ENCODE measurements at places on chromosomes 4 and X. TPM values are rescaled to one million over a fixed set of nuclear protein-coding genes. Genes with fewer than 3 reads are reported as not detected.
A peak's percentile ranks its signal among the peaks of the same experiment; 100 is the strongest.

The NPY1R gene
- not detected for polyA plus RNA-seq

GRCh38 chr4:152024881-152025280 is 264.1 kb upstream of the GATB start:
- H3K27me3 ChIP-seq: no peaks in the 10 kb centered on the region
- H3K36me3 ChIP-seq: no peaks in the 10 kb centered on the region
- no peak for DNase-seq
- no peaks in the 10 kb centered on the region for H3K4me1 ChIP-seq

GRCh38 chr4:1408418-1408817 is 2.2 kb upstream of the NKX1-1 start:
- no peak overlapping the region for H3K27ac ChIP-seq
- H3K27me3 ChIP-seq: peaks cover 86% of the 10 kb centered on the region
- H3K4me1 ChIP-seq: no peaks in the 10 kb centered on the region
- H3K36me3 ChIP-seq: no peaks in the 10 kb centered on the region
- no peak for DNase-seq

- H3K27me3 ChIP-seq: no peaks in the 10 kb centered on the region
- no peak overlapping the region for H3K27ac ChIP-seq
- DNase-seq: no peak
- no peaks in the 10 kb centered on the region for H3K4me1 ChIP-seq
- no peaks in the 10 kb centered on the region for H3K36me3 ChIP-seq
These were observed 188.2 kb downstream of the GC start for GRCh38 chr4:71595576-71596108.

DNA sequence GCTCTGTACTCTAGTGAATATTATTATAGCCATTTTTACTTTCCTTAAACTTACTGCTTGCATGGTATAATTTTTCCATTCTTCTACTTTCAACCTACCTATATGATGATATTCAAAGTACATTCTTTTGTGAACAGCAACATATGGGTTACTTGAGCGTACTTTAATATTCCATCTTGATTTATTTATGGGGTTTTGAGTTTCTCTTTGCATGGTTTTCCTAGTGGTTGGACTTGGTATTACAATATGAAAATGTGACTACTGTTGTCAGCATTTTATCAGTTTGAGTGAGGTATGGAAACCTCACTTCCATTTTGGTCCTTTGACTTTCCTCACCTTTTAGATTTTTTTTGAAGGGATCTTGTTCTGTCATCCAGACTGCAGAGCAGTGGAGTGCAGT is 35.9 kb downstream of the ADGRG4 start:
- no peaks in the 10 kb centered on the region for H3K4me1 ChIP-seq
- H3K36me3 ChIP-seq: no peaks in the 10 kb centered on the region
- no peak overlapping the region for H3K4me3 ChIP-seq
- no peak overlapping the region for H3K27ac ChIP-seq

- no peak overlapping the region for H3K27ac ChIP-seq
- H3K4me3 ChIP-seq: no peak overlapping the region
- H3K36me3 ChIP-seq: no peaks in the 10 kb centered on the region
- DNase-seq: no peak
- no peaks in the 10 kb centered on the region for H3K4me1 ChIP-seq
These were observed 24.4 kb downstream of the FRAS1 start for GRCh38 chr4:78081541-78081940.

- H3K4me1 ChIP-seq: no peaks in the 10 kb centered on the region
- H3K27me3 ChIP-seq: no peaks in the 10 kb centered on the region
- no peak for DNase-seq
These were observed 82.4 kb downstream of the CNGA2 start for GRCh38 chrX:151816934-151817333.

- H3K27ac ChIP-seq: peak overlapping the region; percentile 81
- H3K36me3 ChIP-seq: no peaks in the 10 kb centered on the region
- DNase-seq: no peak
- no peak overlapping the region for H3K4me3 ChIP-seq
- peaks cover 92% of the 10 kb centered on the region for H3K4me1 ChIP-seq
- H3K27me3 ChIP-seq: no peaks in the 10 kb centered on the region
These were observed 16.5 kb downstream of the SH3KBP1 start for GRCh38 chrX:19870710-19871490.

DNA sequence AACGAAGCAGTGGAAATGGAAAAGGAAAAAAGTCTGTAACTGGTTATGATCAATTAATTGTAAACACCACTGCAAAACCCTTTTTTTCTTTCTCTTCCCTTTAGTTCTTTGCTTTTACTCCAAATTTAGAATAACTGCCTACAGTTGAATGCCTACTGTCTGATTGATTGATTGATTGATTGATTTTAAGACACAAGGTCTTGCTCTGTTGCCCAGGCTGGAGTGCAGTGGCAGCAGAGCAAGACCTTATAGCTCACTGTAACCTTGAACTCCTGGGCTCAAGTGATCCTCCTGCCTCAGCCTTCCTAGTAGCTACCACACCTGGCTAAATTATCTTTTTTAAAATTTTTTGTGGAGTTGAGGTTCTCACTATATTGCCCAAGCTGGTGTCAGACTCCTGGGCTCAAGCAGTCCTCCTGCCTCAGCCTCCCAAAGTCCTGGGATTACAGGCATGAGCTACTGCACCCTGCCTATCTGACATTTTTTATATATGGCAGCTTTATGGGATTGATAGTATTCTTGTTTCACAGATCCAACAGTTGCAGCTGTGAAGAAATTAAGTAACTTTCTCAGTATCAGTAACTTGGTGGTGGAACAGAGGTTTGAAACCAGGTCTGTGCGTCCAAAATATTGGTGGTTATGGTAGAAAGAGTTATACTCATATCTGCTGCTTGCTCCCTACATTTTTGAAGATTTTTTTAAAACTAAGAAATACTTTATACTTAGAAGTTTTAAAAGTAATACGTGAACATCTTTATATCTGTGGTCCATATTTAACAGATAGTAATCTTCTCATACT is 12.4 kb downstream of the UBE2K start:
- no peak overlapping the region for H3K27ac ChIP-seq
- no peak for DNase-seq
- H3K4me1 ChIP-seq: peaks cover 34% of the 10 kb centered on the region
- no peak overlapping the region for H3K4me3 ChIP-seq

Measured in CD14-positive monocyte (primary cell).